Bronchial epithelial cell (primary cell): ENCODE measurements at places on chromosomes 2 and 18. TPM values are rescaled to one million over a fixed set of nuclear protein-coding genes. Genes with fewer than 3 reads are reported as not detected.

Gene M1AP
- 0.53 and 1.0 TPM in 2 replicates for total RNA-seq

Gene ALKAL2
- total RNA-seq: not detected in 2 replicates

Gene PLCL1
- total RNA-seq: under 0.01 TPM in 1 of 2 replicates, not detected in the other

Gene PDE1A
- total RNA-seq: 0.13 and 0.53 TPM in 2 replicates

Gene C2orf49
- total RNA-seq: 25.6 and 28.2 TPM in 2 replicates

Gene SRD5A2
- total RNA-seq: under 0.01 TPM in 1 of 2 replicates, not detected in the other

Gene CCDC68
- 3.5 and 4.2 TPM in 2 replicates for total RNA-seq

Gene ERBB4
- under 0.01 TPM in 2 replicates for total RNA-seq

Gene CABLES1
- 0.13 and 0.26 TPM in 2 replicates for total RNA-seq

Gene SPATA3
- not detected in 2 replicates for total RNA-seq

Gene WNT6
- total RNA-seq: not detected in 2 replicates

Gene LONRF2
- under 0.01 TPM in 1 of 2 replicates, not detected in the other for total RNA-seq

Gene MC5R
- total RNA-seq: not detected in 2 replicates

Gene GRHL1
- total RNA-seq: 25.5 and 85.5 TPM in 2 replicates

Gene TANK
- 43.2 and 68.7 TPM in 2 replicates for total RNA-seq

Gene NTSR2
- total RNA-seq: not detected in 2 replicates

Gene PPP4R1
- total RNA-seq: 187 and 199 TPM in 2 replicates

Gene CPSF3
- 42.4 and 50.8 TPM in 2 replicates for total RNA-seq

Gene CXCR4
- total RNA-seq: under 0.01 TPM in 1 of 2 replicates, not detected in the other

Gene GREB1
- under 0.01 TPM in 2 replicates for total RNA-seq

Gene KDM3A
- 27.4 and 47.5 TPM in 2 replicates for total RNA-seq

Gene COLEC12
- under 0.01 and 0.53 TPM in 2 replicates for total RNA-seq

Gene ELP2
- 72.9 and 89.4 TPM in 2 replicates for total RNA-seq

Gene UNC80
- total RNA-seq: under 0.01 TPM in 1 of 2 replicates, not detected in the other

Gene CYRIA
- total RNA-seq: 0.79 and 4.1 TPM in 2 replicates

Gene MALL
- total RNA-seq: 33.7 and 87.8 TPM in 2 replicates

Gene HADHB
- total RNA-seq: 105 and 135 TPM in 2 replicates

Gene ABCG5
- total RNA-seq: not detected in 2 replicates

Gene TMEM178A
- 0.26 and 0.51 TPM in 2 replicates for total RNA-seq

Gene ZNF892
- 5.8 and 5.9 TPM in 2 replicates for total RNA-seq

Gene AFF3
- total RNA-seq: 0.13 TPM in 1 of 2 replicates, not detected in the other

Gene ACTR1B
- total RNA-seq: 52.9 and 59.2 TPM in 2 replicates

Gene AQP12B
- total RNA-seq: not detected in 2 replicates

Gene CGREF1
- 0.26 and 0.53 TPM in 2 replicates for total RNA-seq
